Stimulated activated CD4-positive, alpha-beta T cell treated with anti-CD3 and anti-CD28 coated beads, Interleukin-4, amount 100 ng/mL, for 24 hours (primary cell): ENCODE measurements at places on chromosomes 2 and 18.
A peak's percentile ranks its signal among the peaks of the same experiment; 100 is the strongest.

DNA sequence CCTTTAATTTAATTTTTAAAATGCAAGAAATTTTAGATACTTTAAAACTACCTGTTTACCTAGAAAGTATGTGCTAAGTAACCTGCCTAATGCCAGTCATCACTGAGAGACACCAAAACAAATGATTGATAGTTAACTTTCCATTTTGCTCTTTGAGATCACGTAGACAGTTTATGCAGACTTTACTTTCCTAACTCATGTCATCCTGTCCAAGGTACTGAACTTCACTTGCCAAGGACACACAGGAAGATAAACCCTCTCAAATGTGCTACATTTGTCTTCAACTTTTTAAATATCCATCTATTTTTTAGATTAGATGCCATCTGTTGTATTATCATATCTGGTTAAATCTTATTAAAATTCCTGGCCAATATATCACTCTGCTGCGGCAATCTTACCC is 20.1 kb upstream of the SCN1A start:
- no peak for DNase-seq

DNA sequence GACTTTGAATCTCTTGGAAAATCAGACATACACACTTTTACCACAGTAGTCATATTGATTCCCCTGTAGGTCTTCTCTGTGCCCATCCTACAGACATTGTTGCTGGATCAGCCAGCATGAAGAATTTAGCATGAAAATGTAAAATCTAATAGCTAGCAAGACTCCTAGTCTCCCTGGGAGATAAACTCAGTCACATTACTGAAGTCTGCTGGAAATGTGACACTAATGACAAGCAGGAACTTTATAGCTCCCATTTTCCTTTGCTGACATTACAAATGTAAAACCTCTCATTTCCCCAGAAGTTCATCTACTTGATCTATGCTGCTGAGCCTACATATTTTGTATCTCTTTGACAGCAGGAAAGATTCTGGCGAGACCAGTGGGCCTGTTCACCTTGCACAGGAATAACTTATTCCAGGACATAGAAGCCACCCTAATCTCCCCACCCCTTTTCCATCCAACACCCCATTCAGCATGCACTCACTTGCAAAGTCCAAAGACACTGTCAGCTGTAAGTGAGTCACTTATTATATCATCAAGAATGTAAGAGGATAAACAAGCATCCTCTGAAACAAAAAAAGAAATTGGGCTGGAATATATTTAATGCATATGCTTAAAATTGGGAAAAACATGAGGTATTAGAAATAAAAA is 648.3 kb upstream of the PKDCC start:
- DNase-seq = no peak

GRCh38 chr2:191650896-191651773 is 26.8 kb upstream of the NABP1 start:
- DNase-seq = no peak

DNA sequence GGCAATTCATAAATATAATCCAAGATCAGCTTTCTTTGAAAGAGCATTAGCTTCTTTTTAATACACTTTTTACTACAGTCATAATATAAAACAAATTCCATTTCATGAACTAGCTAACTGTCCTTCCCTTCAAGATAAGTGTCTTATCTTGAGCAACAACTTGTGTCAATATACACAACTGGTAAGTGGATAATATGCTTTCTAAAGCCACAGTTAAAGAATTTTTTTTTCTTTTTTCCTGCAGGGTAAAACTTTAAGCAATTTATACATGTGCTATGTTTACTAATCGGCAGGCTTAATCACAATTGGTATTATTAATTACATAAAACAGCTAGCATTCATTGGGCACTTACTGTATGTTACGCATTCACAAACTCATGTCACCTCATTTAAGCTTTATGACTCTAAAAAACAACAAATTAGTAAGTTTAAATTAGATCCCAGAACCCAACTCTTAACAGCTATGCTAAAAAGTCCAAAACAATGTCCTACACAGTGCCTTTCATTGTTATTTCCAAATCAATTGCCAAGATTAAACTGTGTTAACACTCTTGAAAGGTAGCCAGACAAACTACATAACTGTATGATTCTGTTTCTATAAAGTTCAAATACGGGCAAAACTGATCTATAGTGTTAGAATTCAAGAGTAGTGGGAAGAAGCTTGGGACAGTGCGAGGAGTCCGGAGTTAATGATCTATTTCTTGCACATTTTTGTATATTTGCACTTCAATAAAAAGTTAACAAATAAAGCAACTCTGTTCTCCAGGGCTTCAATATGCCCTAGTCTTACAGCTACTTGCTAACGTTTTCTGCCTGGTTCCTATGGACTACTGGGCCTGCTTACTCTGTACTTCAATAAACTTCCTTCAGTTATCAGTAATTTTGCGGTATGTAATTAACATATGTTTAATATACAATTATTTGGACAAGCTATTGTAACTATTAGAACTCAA is 6.0 kb downstream of the TXNL1 start:
- no peak for DNase-seq

DNA sequence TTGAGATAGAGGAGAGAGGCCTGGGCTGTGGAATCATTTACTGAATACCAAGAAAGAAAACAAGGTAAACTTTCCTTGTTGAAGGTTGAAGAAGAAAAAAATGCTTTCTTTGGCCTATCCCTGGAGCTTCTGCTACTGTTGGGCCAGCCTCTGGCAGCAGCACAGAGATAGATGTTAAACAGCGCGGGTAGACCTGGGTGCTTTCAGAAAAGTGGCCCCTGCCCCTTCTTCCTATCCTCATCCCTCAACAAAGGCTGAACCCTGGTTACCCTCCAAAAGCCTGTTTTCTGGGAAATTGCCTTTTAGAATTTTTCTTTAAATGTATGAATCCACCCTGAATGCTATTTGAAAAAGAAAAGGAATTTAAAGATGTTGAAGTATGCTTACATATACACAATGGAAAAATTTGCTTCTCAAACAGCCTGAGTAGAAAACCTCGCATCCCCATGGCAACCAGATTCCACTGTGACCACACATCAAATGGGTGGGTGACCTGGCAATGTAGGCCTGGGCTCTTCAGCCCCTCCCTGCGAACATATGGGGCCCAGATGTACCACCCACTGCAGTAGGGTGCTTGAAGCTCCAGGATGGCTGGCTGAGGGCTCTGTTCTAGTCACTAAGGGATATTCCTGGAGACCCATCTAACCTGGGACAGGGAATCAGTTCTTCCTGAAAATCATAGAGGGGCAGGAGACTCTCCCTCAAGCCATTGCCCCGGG is 23.4 kb upstream of the CHRNA1 start:
- DNase-seq = no peak

DNA sequence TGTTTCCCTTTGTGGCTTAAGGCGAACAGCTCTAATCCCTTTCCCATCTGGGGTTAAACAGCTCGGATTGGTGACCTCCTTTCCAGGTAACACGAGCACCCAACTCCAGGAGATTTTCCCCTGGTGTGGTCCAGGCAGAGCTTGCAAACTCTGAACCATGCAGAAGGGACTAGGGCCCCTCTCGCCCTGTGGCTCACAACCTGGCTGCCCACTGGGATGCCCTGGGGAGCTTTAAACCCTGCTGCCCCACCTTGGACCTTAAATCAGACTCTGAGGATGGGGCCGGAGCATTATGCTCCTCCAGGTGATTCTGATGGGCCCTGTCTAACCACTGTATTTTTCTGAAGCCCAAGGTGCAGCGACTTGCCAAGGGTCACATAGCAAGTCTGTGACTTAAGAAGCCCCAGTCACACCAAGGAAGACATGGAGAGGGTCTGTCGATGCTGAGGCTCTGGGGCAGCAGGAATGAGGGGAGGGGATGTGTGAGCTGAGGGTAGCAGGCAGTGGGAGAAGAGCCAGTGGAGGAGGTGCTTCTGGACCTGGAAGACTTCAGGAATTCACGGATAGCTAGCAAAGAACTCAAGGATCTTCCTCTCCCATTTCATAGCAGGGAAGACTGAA is 5.9 kb downstream of the ARID5A start:
- DNase-seq = no peak

DNA sequence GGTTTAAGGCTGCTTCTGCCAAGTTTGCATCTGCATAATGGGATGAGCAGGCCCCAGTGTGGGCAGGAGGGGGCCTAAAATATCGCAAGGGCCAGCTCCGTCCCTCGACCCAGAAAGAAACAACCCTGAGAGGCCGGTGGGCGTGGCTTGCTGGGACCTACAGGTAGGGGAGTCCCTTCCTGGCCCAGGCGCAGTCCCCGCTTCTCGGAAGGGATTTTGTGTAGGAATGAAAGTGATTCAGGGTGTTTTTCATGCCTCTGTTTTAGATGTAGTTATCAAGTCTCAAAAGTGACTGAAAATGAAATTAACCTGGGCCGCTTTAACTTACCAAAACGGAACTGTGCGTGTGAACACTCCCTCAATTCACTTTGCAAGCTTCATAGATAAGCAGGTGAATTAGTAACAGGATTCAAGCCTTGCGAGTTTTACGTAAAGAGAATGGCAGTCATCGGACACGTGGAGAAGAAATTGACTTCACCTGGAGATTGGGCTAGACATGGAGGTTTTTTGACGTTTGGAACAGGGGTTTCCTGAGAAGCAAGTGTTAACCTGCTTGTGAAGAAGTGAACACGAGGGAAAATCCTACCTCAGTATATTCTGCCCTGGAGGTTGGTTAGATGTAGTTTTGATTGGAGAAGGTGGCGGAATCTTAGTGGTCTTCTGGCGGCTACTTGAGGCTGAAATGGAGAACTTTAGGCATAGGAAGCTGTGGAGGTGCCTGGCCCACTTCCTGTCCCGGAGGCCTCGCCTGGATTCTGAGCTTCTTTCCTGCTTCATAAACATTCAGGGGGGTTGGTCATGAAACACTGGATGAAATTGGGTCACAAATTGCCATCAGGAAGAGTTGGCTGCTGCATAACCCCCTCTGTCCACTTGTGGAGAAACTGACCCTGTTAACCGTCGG is 1.7 kb downstream of the NCK2 start:
- peak; percentile 92 for DNase-seq

DNA sequence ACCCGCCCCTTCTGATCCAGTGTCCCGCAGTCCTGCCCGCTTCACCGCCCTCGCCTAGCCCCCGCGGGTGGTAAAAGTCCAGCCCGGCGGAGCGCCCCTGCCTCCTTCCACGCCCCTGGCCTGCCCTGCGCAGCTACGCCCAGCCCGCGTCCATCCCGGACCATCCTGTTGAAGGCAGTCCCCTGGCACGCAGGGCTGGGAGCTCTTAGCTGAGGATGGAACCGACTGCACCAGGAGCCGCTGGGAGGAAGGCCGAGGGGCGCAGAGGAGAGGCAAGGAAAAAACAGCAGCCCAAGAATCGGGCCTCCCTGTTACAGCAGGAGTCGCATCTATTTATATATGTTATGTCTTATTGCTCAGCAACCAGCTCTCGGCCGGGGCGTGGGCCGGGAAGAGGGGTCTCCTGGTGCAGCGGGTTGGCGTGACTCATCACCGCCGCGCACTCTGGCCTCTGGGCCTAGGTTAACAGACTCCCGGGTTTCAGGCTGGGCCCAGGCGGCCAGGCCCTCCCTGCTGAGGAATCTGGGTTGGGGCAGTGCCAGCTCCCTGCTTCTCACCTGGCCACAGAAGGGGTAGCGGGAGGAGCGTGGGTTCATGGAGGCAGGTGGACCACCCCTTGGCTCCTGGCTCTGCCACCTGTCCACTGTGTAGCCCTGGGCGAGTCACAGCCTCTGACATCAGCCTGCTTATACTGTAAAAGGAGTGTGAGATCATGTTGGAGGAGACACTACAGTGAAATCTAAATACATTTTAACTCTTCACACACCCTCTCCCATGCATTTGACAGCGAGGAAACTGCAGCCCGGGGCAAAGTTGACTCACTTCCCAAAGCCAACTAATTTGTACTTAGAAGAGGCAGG is 13.4 kb upstream of the MAP3K2 start:
- peak; percentile 58 for DNase-seq

DNA sequence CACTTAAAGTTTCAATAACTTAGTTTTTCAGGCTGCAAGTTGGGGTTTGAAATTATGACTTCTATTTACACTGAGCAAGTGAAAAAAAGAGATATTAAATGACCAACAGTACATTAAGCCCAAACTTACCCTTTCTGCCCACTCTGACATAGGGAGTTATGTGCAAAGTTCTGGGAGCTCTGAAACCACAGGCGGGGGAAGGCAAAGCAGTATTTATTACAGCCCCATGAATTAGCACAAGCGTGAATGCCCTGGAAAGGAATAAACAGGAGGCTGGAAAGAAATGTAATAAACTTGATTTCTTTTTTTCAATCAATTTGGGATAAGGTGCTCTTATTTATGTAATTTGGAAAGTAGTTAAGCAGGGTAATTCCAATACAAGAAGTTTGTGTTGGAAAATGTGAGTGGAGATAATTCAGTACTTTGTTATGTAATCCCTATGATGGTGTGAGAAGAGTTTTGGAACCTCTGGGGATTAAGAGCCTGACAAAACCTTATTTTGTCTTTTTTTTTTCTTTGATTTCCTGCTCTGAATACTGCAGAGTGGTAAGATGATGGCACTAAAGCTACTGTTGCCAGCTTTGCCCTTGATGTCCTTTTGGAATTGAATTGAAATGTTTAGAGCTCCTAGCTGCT is 351.5 kb downstream of the ARHGAP15 start:
- no peak for DNase-seq

GRCh38 chr2:207258263-207258991 is 92.7 kb upstream of the KLF7 start:
- DNase-seq = no peak

GRCh38 chr2:48228345-48228684 is 301.6 kb upstream of the STON1 start:
- no peak for DNase-seq

DNA sequence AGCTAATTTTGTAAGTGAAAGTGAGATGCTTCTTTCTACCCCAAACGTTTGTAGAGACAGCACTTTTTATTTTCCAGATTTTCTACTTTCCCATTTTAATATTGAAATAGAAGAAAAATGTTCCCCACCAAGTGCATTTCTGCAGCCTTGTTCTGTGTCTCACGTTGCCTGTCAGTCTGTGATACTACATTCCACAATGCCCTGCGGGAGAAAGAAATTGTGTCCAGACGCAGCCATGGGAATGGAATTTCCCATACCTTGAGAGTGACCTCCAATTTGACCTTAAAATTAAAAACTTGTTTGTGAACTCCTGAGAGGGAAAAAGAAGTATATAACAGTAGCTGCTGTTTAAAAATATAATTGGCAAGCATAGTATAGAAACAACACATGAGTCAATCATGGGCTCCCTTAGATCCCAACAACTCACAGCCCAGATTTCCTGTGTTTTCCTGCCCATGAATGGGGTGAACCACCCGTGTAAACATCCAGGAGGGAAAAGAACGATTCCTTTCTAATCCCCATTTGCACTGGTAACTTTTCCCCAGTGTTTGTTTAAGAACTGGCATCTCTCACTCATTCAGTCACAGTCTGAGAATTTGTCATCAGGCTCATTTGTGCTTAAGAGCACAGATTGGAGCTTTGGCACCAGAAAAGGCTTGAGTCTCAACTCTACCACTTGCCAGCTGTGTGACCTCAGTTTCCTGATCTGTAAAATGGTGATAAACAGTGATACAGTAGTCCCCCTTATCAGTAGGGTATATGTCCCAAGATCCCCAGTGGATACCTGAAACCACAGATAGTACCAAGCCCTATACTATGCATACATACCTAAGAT is 166.1 kb upstream of the ZNF521 start:
- no peak for DNase-seq

GRCh38 chr2:148875387-148876051 is 492 bp downstream of the KIF5C start:
- peak; percentile 6 for DNase-seq

GRCh38 chr2:4502230-4502843 is 799.0 kb downstream of the DCDC2C start:
- no peak for DNase-seq
